Stimulated activated CD8-positive, alpha-beta memory T cell treated with anti-CD3 and anti-CD28 coated beads, Interleukin-7, amount 100 ng/mL, for 48 hours (primary cell): ENCODE measurements at places on chromosomes 2 and 18.

- DNase-seq = no peak
Measured at GRCh38 chr18:23316988-23317387, 136.1 kb upstream of the RIOK3 start.

- no peak for DNase-seq
Measured at GRCh38 chr2:74374509-74375205, 5.5 kb downstream of the DCTN1 start.

- no peak for DNase-seq
Measured at GRCh38 chr2:20623741-20624155, 27.1 kb downstream of the HS1BP3 start.

GRCh38 chr18:21242780-21243401 lies 859 bp downstream of the GREB1L start:
- DNase-seq = no peak

- DNase-seq = no peak
Measured at GRCh38 chr2:166106431-166107015, 21.3 kb downstream of the SCN1A start.

DNA sequence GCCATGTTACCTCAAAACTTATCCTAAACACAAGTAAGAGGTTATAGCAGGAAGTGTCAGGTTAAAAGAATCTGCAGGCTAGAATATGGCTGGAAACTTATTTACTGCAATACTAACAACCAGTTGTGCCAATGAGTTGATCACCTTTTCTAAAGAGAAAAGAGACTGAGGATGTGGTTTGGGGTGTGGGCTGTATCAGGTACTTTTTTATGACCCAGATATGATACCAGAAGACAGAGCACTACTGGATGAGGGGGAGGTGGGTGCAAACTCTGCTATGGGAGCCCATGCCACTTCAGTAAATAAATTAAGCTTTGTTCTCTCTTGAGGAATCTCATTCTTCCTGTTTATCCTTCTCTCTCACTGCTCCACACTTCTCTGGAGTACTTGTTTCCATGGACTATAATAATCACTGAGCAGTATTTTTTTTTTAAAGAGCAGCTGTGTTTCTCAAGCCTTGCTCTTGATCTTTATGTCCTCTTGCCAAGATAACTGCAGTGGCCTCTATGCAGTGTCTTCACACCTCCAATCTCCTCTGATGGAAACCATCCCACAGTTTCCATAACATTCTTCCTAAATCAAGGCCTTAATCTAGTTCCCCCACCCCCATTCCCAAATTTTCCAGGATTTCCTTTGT lies 51.2 kb upstream of the NOSTRIN start:
- no peak for DNase-seq

DNA sequence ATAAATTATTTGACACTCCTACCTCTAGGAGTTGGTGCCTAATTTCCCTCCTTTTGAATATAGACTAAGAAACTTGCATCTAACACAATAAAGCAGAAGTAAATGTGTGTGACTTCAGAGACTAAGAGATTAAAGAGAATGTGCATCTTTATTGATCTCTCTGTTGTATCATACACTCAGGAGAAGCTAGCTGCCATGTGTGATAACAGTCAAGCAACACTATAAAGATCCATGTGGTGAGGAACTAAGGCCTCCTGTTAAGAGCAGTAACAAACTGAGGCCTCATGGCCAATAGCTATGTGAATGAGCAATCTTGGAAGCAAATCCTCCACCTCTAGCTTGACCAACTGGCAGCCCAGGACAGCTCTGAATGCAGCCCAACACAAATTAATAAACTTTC lies 3.4 kb downstream of the FANCL start:
- DNase-seq = no peak
